Right kidney (tissue), 9 donors: ENCODE measurements at places on chromosomes 1 and 21.

- DNase-seq, result no peak
Measured at GRCh38 chr1:2801535-2802291, at the start of gene TTC34. TSS of gene TTC34 (minus strand) at chr1:2801693. CDS start at chr1:2800827, 866 bp downstream.

- DNase-seq, result no peak
Measured at GRCh38 chr1:171998711-171999110, 157.4 kb downstream of the DNM3 start.

DNA sequence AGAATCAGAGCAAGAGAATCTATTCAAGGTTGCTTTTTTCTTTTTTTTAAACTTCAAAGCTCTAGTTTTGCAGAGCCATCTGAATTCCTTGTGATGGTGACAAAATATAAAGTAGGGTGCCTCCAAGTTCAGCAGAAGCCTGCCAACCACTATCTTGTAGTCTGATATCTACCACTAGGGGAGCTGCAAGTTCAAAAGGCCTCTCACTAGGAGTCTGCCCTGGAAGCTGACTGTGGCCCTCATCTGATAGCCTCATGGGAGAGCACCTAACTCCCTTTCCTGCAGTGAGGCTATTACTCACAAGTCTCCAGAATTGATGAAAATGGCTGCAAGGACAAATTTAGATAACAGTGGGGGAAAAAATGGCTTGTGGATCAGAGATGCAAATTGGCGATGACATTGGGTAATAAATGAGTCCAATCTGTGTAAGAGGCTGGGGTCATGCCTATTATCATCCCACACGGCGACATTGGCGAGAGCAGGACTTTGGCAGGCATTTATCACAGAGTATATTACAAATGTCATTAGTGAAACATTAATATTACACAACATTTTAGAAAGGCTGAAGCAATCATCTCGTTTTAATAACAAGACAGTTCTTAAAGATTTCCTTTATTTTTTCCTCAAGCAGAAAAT is 10.7 kb upstream of the ZP4 start:
- no peak for DNase-seq

- DNase-seq, result peak; percentile 54
Measured at GRCh38 chr21:29299916-29300806, 1.4 kb downstream of the BACH1 start.

- no peak for DNase-seq
Measured at GRCh38 chr1:173479649-173480048, 2.5 kb downstream of the PRDX6 start.

DNA sequence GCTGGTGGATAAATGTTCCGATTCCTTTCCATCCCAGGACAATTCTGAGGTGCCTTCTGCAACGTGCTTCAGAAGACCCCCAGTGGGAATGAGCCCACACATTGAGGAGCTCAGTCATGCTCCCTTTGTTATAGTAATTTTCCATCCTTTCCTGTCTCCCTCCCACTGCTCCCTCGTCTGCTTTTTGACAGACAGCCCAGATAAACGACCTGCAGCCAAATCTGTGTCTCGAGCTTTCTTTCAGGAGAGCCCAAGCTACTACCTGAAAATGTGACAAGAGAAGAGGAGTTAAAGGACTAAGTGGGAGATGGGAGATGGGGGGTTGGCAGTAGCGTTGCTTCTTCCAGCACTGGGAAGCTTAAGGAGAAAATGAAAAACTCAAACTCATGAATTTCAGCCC is 65.9 kb upstream of the LRRN2 start:
- DNase-seq, result no peak

GRCh38 chr1:100037927-100038659 is 68.3 kb downstream of the SLC35A3 start:
- DNase-seq, result peak; percentile 96

DNA sequence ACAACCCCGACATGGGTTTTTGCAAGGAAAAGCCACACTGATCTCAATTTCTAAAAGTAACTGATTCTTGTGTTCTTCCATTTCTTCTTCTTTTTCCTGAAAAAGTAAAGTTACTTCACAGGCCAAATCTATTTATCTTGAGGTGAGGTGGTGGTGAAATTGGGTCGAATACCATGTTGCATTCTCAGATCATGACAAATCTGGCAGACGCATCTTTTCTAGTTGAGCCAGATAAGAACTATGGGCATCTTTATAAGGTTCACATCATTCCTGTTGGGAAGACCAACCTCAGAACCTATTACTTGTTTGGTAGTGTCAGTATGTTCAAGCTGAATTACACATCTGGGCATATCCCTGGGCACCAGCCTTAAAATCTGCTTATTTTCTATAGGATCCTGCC is 78.6 kb upstream of the USP25 start:
- DNase-seq, result no peak

DNA sequence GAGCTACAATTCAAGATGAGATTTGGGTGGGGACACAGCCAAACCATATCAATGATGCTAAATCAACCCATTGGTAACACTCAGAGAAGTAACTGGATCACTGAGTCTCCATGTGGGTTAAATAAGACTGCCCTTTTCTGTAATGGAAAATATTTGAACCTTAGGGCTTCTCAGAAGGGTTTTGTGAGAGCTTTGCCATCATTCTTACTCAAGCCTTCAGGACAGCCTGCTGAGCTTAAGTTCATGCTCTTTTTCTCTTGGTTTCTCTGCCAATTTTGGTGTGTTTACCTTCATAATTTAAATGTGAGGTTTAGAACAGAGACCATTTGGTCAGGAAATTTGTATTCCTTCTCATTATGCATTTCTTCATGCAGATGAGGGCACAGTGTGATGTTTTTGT is 74.7 kb downstream of the DISC1 start:
- DNase-seq, result no peak

DNA sequence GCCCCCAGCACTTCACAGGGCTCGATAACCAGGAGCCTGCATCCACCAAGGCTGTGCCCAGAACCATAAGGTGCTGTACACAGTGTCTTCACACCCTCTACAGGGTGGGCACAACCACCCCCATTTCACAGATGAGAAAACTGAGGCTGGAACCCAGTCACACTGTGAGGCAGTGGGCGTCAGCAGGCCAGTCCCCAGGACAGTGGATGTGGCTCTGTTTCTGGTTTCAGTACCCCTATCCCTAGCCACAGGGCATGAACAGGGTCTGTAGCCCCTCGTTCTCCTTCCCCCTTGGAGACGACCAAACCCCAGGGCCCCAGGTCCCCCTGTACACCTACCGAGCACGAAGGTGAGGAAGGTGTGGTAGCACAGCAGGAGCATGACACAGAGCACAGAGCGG is 27.6 kb downstream of the TTC39A start:
- no peak for DNase-seq

GRCh38 chr1:210525716-210526454 is 197.2 kb downstream of the HHAT start:
- DNase-seq, result no peak

GRCh38 chr1:236141447-236142252 is 689 bp upstream of the GPR137B start:
- peak; percentile 82 for DNase-seq

- DNase-seq, result no peak
Measured at GRCh38 chr1:60149251-60149650, 75.7 kb upstream of the C1orf87 start.

DNA sequence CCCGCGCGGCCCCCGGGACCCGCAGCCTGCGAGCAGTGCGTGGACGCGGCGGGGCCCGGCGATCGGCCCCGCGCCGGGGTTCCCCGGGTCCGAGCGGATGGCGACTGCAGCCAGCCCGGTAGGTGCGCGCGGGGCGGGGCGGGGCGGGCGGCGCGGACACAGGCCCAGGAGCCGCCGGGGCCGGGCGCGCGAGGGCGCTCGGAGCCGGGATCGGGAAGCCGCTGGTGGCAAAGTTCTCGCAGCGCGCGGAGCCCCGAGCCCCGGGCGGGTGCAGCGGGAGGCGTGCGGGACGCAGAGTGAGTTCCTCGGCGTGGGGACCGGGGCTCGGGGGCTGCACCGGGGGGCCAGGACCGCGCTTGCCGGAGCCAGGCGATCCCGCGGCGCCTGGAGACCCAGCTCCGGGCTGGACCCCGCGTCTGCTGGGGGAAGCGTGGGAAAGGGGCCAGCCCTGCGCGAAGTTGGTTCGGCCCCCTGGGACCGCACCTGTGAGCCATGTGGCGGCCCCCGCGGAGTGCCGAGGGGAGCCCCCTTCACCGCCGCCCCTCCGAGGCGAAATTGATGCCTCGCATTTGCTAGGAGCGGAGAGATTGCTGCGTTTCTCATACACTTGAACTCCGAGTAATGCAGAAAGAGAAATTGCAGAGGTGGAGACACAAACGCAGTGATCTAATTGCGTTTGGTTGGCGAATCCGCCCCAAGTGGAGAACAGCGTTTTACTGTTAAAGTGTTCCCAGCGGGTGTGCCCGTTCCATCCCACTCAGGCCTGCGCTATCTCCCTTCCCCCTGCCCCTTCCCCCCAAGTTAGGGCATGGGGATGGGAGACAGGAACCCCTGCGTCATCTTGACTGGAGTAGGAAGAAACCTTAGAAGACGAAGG is 228.9 kb upstream of the TMEM51 start:
- peak; percentile 77 for DNase-seq

DNA sequence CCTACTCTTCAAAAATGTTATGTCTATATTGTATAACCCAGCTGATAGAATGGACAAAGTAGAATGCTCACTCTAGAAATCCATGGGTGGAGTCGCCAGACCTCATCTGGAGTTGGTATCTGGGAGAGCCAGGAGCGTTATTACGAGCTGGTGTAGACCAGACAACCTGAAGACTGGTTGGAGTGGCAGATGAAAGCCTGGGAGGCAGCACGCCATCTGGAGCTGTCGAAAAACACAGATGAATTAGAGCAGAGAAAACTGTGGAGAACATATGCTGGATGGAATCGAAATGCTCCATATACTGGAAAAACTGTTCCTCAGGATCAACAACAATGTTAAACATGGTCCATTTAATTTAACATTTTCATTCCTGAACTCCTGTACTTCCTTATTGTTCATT is 333.6 kb downstream of the KCTD3 start:
- DNase-seq, result no peak

DNA sequence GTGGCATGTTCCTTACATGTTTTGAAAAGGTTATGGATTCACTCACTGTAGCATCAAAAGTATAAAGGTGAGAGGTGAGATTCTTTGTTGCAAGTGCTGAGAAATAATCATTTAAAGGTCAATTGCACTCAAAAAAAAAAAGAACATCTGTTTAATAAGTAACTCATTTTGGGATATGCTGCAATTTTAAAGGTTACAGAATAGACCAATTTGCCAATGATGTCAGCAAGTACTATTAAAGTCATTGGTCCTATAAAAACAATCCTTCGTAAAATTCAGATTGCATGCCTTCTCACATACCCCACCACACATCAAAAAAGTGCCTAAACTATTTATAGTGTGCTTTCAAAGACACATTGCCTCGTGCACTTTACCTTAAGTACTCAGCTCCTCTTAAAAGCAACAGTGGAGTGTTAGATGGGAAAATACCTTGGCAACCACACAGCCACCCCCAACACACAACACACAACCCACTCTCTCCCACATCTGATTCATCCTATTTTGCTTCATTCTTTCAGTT is 218.2 kb upstream of the ADGRL2 start:
- no peak for DNase-seq

DNA sequence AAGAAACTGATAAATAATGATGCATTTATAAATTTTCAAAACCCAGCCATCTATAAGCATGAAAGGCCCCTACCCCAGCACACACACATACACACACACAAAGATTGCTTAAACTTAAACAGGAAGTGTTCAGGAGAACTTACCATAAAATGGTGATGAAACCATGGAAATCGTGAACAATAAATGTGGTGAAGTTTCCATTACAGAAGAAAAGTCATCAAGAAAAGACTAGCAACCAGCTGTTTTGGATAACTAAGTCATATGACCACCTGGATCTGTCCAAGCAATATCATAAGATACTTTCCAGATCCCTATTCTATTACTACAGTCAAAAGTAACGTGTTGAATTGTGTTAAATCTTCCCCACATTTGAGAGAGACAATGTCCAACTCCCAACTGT is 24.1 kb downstream of the RGS5 start:
- DNase-seq, result no peak

- peak; percentile 19 for DNase-seq
Measured at GRCh38 chr1:243253211-243253925, 1.7 kb downstream of the CEP170 start.

GRCh38 chr1:110113551-110113950 is 1.3 kb downstream of the UBL4B start:
- no peak for DNase-seq

DNA sequence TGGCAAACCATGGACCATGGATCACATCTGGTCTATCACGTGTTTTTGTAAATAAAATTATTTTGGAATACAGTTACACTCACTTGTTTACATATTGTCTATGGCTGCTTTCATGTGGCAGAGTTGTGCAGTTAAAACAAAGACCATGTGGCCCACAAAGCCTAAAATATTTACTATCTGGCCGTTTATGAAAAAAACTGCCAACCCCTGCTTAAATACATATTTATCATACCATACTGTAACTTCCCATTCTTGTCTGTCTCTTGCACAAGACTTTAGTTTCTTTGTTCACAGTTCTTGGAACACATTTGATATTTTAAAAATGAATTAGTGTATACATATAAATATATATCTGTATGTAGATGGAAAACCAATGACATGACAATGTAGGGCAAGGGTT is 141.5 kb downstream of the PAPPA2 start:
- DNase-seq, result no peak

DNA sequence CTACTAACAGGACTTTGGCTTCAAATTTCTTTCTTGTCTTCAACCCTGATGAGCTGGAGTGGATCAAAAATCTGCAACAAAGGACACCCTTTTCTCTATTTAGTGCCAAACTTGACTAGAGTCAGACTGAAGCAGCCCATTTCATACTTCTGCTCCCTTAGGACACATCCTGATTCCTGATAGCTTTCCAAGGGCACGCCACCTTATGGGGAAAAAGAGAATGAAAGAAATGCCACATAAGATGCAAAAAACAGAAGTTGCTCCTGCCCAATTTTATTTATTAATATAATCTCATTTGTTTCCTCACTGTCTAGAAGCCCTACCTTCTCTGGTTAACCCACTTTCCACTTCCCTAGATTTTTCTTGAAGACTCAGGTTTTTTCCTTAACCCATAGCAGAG is 72.7 kb upstream of the NBPF4 start:
- DNase-seq, result no peak

DNA sequence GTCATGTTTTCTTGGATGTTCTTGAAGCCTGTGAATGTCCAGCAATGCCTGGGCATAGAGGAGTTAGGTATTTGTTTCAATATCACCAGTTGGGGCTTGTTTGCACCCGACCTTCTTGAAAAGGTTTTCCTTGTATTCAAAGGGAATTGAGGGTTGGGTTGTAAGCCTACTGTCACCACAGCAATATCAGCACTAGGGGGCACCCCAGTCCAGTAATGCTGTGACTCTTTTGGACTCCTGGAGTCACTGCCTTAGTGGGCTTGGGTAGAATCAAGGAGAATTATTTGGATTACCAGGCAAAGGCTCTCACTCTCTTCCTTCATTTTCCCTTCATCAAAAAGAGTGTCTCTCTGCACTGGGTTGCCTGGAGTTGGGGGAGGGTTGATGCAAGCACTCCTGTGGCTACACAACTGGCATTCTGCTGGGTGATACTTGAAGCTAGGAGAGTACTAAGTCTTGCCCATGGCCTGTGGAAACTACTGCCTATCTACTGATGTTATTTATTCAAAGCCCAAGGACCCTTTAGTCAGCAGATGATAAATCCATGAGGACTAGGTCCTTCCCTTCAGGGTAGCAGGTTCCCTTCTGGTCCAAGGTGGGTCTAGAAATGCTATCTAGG is 34.5 kb downstream of the OR10R2 start:
- no peak for DNase-seq
